ENCODE measurements at places on chromosomes 4 and X.
A peak's percentile ranks its signal among the peaks of the same experiment; 100 is the strongest.

DNA sequence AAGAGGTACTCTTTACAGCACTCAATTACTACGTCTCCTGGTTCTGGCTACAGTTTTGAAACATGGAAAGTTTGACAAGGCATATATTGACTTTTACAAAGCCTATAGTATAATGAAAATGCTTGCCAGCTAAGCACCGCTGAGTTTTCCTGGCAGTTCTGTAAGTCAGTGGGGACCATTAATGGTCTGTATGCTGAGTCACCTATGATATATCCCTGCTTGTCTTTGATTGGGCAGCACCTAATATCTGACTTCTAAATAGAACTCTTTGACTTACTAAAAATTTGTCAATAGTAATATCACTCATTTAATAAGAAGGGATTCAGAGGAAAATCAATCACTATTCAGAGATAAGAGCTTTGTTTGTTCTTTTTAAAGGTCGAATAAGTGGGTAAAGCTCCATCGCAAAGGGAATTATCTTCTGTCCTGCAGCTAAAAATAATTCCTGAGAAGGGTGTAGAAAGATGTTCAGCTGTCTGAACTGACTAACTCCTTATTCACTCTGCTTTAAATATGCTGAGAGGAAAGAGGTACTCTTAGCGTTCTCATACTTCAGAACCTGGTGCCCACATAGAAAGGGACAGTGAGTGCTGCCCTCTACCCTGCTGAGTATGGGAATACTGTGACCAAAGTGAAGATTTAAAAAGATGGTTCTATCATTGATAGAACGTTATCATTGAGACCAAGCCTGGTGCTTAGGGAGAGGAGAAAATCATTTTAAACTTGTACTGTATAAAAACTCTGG is 959 bp downstream of the SMPX start:
- no peak for DNase-seq

- DNase-seq = no peak
Measured at GRCh38 chr4:10032625-10033024, 11.3 kb upstream of the SLC2A9 start.

DNA sequence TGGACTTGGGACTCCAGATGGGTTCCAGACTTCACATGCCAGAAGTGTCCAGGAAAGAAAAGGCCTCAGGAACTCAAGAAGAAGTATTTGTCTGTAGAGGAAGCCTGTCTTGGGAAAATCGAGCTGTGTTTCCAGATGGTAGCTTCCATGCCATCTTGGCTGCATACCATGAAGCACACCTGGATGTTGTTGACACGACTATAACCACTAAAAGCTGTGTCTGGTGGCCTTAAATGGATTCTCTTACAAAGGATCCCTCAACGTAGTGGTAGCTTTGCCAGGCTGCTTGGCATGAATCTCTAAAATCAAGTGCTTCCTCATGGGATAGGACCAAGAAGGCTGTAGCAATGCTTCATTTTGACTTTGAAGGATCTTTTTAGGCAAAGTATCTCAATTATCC is 313.4 kb upstream of the BOD1L1 start:
- DNase-seq = no peak

DNA sequence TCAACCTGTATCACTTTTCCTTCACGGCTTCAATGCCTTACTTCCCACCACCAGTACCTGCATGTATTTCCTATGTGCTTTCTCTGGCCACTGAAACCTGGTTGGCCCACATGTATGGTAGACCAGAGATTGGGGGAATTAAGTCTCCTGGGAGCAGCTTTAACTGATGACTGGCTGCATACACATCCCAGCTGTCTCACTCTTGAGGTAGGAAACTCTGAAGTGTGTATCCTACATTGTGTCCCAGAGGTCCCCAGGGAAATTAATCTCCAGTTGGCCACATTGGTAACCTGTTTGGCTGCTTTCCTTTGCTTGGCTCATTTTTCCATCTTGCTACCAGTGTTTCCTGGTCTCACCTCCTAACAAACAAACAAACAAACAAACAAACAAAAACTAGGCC is 124.4 kb downstream of the ZNF827 start:
- DNase-seq = no peak

GRCh38 chr4:110681381-110681780 is 58.5 kb upstream of the PITX2 start:
- no peak for DNase-seq

DNA sequence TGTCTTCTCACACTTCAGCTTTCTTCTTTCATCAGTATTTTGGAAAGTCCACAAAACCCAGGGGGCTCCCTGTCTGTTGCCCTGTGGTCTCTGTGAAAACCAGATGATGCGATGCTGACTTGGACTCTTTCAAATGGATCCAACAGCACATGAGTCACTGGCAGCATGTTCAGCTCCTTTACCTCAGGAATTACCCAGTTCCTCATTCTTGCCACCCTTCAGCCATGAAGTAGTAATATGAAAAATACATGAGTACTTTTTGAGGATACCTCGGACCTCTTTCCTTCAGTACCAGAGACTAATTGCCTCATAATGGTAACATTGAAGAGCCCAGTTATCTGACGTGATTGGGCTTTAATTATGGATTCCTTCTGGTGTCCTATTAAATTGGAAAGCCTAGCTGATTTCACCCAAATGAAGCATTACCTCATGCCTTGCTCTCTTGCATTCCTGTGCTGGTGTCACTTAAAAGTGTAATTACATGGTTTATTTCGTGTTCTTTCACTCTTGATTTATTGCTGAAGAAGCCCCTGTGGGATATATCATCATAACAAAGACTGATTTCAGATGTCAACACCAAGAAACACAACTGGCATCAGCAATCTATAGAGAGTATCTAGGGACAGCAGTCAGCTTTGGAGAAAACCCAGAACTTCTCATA is 63.4 kb downstream of the NFKB1 start:
- DNase-seq = peak; percentile 55

DNA sequence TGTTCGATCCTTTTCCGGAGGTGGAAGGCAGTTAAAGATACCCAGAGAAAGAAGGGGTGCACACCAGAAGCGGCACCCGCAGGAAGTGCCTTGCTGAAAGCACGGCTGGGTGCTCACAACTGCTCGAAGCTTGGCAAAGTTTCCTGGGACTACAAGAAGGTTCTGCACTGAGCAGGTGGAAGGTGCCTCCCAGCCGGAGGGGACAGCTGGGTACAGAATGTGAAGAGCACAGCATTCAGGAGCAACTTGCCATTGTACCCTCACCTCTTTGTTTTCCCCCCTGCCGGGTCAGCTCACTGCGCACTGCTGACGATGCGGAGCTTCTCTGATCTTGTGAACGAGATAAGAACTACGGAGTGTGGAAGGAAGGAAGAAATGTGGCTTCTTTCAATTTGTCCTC is 289.2 kb downstream of the FBXW7 start:
- no peak for DNase-seq

- no peak for DNase-seq
Measured at GRCh38 chr4:22454955-22455354, 60.9 kb downstream of the ADGRA3 start.
